Stimulated activated CD8-positive, alpha-beta memory T cell treated with anti-CD3 and anti-CD28 coated beads, Interleukin-4, amount 100 ng/mL, for 48 hours (primary cell): ENCODE measurements at places on chromosomes 6 and 20.

GRCh38 chr20:48809673-48810072 lies 18.1 kb downstream of the PREX1 start:
- no peak for DNase-seq

DNA sequence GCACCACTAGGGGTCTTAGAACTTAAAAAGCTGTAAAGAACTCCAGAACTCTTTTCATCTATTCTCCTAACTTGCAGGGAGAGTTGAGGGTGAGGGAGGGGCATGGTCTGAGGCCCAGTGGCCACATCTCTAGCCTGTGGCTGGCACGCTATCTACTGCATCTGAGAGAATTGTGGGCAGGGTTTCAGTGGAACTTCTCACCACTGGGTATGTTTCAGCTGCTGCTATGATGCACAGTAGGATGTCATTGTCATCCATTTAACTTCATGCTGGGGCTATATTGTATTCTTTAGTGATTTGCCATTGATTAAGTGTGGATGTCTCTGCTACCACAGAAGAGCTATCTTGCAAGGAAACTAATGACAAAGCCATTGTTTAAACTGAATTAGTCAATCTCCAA lies 4.5 kb downstream of the TMEM14A start:
- no peak for DNase-seq

GRCh38 chr6:34389034-34389433 lies 3.4 kb downstream of the NUDT3 start:
- no peak for DNase-seq

- DNase-seq, result no peak
Observed at GRCh38 chr20:3787324-3788014, 929 bp upstream of the CENPB start.

DNA sequence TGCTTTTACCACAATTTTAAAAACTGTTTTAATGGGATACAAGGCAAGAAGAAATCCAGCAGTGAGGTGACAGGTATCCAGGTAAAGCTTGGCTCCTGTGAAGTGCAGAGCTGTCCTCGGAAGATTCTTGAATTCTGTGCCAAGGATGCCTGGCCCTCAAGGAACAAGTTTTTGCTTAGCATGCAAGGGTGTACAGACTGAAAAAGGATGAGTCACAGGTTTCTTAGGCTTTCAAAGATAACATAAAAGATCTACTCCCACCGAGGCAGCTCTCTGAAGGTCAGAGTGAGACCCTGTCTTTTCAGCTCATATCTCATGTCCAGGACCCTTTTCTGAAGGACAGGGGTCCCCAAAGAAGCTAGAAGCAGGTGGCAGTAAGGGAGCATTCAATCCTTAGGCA lies 83.3 kb downstream of the CHD6 start:
- no peak for DNase-seq
